ENCODE measurements at places on chromosomes 7 and 10.

- no peak for DNase-seq
Measured at GRCh38 chr7:140889645-140890044, 35.1 kb downstream of the BRAF start.

DNA sequence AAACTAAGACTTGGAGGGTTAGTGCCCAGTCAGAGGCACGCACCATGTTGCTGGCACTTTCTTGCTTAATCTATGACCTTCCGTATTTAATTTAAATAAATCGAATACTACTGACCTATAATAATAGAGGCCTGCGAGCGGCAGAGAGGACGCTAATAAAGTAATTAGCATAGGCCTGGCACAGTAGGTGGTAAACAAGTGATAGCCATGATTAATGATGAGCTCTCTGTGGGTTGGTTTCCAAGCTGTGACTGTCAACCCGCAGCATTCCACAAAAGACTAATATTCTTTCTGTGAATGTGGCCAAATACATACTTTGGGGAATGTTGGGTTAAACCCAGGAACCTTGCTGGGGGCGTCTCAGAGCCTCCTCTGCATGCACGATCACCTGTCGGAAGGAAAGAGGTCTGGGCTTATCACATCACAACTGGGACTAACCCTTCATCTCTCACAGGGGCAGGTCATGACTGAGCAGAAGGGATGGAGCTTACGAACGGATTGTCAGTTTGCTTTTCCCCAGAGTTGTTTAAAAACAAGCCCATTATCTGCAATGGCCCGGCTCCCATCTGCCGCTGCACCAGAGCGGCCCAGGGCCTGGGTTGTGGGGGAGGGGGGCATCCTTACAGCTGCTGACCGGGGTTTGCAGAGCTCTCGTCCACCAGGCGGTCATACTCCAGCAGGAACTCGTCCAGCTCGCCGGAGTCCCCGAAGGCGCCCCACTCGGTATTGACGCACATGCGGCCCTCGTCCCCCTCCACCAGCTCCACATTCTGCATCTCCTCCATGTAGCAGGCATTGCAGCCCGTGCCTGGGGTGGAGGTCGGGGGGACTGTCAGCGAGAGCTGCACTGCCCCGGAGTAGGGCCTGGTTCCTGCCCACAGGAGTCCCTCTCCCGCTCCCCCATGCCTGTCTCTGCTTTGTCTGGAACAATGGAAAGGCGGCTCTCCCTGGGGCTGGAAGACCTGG is 6.2 kb upstream of the MYL7 start:
- no peak for DNase-seq

GRCh38 chr10:128498378-128498730 is 372.1 kb upstream of the MKI67 start:
- no peak for DNase-seq

DNA sequence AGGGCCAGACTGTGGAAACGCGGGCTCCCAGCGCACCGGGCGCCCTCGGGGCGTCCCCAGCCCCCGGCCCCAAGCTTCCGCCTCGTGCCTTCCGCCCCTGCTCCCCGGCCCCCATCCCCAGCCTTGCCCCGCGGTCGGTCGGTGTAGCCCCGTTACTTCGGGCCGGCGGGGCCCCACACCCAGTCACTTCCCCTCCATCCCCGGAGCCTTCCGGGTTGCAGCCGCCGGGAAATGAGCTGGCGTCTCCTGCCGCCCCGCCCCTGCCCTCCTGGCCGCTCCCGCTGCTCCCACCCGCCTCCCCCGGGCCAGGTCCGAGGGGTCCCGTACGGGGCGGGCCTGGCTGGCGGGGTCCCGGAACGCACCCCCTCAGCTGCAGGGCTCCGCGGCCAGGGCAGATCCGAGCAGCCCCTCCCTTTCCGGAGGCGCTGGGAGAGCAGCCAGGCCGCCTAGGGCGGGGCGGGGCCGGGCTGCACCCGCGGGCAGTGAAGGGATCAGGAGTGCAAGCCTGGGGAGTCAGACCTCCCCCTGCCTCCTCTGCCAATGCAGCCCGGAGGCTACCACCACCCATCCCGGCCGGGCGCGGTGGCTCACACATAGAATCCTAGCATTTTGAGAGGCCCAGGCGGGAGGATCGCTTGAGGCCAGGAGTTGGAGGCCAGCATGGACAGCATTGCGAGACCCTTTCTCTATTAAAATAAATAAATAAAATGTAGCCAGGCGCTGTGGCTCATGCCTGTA is 709 bp downstream of the ARPC1B start:
- peak; percentile 75 for DNase-seq

DNA sequence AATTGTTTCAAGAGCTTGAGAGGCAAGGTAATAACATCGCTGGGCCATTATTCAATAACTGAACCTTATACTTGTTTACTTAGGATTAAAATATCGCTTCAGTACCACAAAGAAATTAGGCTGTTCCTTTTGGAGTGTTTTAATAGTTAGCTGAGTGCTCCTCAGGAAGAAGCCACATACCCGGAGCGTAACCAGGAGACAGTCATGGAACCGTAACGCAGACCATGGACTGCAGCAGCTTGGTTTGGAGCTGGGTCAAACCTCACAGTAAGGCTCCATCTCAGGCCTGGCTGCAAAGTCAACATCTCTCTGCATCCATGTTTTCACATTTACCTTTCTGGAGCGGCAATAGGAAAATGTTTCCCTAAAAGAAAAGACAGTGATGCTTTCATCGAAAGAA is 599.0 kb downstream of the TNS3 start:
- no peak for DNase-seq

Measured in activated naive CD4-positive, alpha-beta T cell treated with anti-CD3 and anti-CD28 coated beads, Interleukin-2, amount 50 U/mL, for 72 hours (primary cell).